ENCODE measurements at places on chromosomes 11 and 22. TPM values are rescaled to one million over a fixed set of nuclear protein-coding genes. Genes with fewer than 3 reads are reported as not detected.

Gene ART5
- total RNA-seq, result not detected

Gene APOA5
- total RNA-seq, result not detected

Gene SORL1
- total RNA-seq, result 34.0 TPM

Gene PTPN5
- 2.1 TPM for total RNA-seq

Gene MB
- total RNA-seq, result not detected

DNA sequence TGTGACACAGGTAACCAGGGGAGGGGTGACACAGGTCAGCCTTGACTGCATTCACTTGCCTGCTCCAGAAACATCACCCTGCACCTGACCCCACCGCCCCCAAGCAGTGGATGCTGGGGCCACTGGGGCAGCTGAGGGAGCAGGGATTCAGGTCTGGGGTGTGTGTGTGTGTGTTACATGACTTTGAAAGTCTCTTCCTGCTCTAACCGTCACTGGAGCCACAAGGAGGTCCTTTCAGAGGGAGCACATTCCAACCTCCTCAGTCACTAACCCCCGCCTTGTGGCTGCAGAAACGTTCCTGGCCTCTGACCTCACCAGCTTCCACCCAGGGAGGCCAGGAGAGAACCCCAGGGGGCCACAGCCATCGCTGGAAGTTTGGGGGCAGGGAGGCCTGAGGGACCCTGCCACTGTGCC, 2.9 kb upstream of the FOSL1 start:
- DNase-seq, result no peak
- no peaks in the 10 kb centered on the region for H3K27me3 ChIP-seq
- no peaks in the 10 kb centered on the region for H3K4me1 ChIP-seq
- no peak overlapping the region for H3K4me3 ChIP-seq
- H3K36me3 ChIP-seq, result no peaks in the 10 kb centered on the region
- no peak overlapping the region for H3K27ac ChIP-seq

- DNase-seq, result no peak
- H3K27me3 ChIP-seq, result no peaks in the 10 kb centered on the region
- no peak overlapping the region for H3K4me3 ChIP-seq
- H3K36me3 ChIP-seq, result no peaks in the 10 kb centered on the region
Observed at GRCh38 chr11:130868721-130869390, 47.4 kb downstream of the SNX19 start.

DNA sequence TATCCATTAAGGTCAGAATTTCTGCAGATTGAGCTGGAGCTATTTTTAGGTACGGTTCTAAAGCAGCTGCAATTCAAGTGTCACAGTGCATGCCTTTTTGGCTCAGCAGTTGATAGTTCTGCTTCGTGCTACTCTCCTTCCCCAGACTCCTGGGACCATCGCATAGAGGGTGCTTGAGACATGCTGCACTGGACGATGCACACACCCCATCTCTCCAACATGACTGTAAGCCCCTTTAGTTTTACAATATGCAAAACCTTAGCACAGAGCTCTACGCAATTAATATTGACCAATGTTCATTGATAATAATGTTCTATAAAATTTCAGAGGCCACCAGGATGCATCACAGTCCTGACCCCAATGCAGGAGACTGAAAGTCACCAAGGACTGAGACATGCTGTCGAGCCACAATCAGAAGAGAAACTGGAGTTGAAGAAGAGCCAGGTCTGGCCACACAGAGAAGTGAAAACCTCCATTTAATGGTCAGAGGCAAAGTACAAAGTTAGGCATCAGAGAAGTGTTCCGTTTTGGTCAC, 120.9 kb upstream of the ZC3H12C start:
- H3K27me3 ChIP-seq, result no peaks in the 10 kb centered on the region
- H3K4me1 ChIP-seq, result no peaks in the 10 kb centered on the region
- H3K27ac ChIP-seq, result no peak overlapping the region

GRCh38 chr11:16912692-16913111, 101.5 kb downstream of the PLEKHA7 start:
- H3K27ac ChIP-seq, result no peak overlapping the region
- no peak overlapping the region for H3K4me3 ChIP-seq
- no peaks in the 10 kb centered on the region for H3K4me1 ChIP-seq
- H3K27me3 ChIP-seq, result no peaks in the 10 kb centered on the region
- H3K36me3 ChIP-seq, result no peaks in the 10 kb centered on the region

DNA sequence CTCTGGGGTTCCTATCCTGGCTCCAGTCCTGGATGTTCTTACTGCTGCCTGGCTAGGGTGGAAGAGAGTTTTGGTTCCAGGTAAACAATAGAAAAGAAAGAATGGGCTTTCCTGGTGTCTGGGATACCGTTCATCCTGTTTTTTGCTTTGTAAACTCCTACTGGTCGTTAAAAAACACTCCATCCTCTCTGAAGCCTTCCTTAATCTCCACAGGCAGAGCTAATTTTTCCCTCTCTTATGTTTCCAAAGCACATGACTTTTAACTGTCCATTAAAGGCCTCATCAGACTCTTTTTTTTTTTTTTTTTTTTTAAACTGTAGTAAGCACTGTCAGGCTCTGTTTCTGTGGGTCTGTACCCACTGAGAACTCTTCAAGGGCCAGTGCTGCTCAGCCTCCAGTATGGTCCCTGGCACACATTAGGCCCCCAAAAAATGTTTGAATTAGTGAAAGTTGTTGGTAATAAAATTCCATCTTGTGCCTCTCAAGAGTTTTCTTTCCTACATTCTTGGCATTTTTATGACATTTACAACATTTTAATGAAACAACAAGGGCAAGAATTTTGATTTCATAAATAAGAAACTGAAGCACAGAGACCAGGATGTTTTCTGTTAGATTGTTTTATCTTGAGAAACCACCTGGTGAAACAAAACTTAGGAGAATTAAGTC, 104.2 kb downstream of the TEAD1 start:
- H3K27ac ChIP-seq, result no peak overlapping the region
- H3K4me3 ChIP-seq, result no peak overlapping the region
- no peaks in the 10 kb centered on the region for H3K36me3 ChIP-seq

DNA sequence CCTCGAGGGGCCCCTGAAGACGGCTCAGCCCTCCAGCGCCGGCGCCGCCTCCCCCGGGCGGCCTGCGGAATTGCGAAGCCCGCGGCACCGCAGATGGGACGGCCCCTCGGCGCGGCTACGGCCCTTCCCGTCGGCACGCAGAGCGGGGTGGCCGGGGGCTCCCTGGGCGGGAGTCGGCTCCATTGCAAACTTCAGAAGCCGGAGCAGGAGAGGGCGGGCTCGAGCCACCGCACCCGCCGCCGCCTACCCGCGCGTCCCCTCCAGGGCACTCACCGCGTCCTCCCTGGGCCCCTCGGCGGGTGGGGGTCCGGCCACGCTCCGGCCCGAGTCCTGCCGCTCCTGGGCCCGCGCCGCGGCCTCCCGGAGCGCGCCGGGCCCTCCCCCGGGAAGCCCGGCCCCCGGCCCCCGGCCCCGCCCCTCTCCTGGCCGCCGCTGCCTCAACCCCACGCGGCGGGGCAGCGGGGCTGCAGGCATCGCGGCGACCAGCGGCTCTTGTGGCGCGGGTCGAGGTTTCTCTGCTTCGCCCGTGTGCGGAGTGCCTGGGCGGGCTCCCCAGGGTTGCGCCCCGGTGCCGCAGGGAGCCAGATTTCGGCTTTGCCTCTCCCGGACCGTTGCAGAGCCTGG, at the start of gene PACSIN3:
TSS of gene PACSIN3 (minus strand) at position 359 of the 624 bp plus-strand sequence. CDS start 3,707 bp downstream, outside the sequence.
- DNase-seq, result peak; percentile 67
- H3K4me3 ChIP-seq, result peak within 1 kb of the TSS; percentile 79
- H3K36me3 ChIP-seq, result no peaks in the 10 kb centered on the region
- H3K4me1 ChIP-seq, result no peaks in the 10 kb centered on the region
- H3K27ac ChIP-seq, result peak within 1 kb of the TSS; percentile 86

DNA sequence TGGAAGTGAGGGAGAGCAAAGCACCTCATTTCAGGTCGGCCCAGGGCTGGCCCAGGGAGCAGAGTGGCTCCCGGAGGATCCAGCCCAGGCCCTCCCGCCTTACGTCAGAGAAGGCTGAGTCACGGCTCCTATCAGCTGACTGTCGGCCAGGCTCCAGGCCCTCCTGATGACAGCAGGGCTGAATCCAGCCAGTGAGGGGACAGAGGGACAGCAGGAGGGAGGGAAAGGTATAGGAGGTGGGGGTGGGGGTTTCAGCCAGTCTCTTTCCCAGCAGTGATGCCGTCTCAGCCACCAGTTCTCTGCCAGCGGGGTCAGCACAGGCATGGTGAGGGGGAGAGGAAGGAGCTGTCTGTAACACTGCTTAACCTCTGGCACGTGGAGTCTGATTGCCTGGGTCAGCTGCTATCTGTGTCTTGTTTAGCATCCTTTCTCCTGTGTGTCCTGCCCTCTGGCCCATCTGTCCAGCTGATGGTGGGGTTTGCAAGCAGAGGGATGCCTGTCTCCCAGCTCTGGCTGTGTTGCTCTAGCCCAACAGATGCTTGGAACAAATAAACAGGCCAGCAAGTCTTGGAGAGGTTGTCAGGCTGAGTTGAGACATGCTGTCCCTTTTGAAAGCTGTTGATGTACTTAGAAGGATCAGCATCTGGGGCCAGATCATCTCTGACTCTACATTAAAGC, 74.0 kb downstream of the ADAMTS15 start:
- no peaks in the 10 kb centered on the region for H3K36me3 ChIP-seq
- peak; percentile 96 for DNase-seq
- H3K27ac ChIP-seq, result peak overlapping the region; percentile 70
- no peaks in the 10 kb centered on the region for H3K27me3 ChIP-seq

DNA sequence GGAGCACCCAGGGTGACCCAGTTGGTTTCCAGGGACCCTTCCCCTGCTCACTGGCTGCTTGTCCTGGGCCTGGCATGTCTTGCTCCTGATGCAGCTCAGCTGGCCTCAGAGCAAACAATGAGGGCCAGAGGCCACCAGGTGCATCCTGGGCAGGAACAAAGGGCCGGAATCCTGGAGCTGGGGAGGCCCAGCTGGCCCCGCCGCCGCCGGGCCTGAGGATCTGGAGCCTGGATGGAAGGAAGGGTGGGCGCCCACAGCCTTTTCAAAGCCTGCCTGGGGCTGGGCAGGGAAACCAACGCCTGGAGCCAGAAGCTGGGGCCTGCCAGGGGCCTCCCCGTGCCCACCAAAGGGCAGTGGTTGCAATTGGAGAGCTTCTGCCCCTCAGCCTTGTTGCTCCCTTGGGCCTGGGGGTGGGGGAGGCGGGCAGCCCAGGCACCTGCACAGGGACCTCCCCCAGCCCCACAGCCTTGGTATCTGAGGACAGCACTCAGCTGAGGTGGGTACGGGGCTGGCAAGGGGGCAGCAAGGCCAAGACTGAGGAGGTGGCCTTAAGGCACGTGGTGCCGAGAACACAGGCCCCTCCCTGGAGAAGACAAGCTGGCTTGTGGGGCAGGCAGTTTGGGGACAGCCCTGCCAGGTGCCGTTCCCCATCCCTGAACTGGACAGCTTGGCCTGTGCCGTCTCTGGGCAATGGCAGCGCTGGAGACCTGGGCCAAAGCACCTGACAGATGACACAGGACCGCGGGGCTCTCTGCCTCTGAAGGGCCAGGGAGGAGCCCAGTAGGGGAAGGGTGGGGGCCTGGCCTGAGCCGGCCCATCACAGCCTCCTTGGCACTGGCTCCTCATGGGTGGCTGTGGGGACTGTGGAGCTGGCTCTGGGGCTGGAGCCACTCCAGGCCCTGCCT, 7.1 kb upstream of the ADORA2A start:
- no peaks in the 10 kb centered on the region for H3K27me3 ChIP-seq
- peak; percentile 77 for DNase-seq
- no peak overlapping the region for H3K4me3 ChIP-seq
- no peak overlapping the region for H3K27ac ChIP-seq
- no peaks in the 10 kb centered on the region for H3K4me1 ChIP-seq

DNA sequence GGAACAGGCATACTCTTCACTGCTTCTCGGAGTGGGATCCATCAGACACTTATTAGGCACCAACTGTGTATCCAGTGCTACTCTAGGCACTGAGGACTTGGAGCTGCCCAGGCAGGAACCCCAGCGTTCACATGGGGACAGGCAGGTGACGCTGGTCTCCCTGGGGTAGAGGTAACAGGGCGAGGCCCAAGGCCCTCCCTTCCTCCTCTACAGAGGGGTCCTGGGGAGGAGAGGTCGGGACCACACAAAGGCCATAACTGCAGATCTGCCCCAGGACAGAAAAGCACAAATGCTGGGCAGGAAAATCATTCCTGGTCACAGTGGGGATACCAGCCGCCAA, 262.2 kb downstream of the BRD1 start:
- H3K4me1 ChIP-seq, result no peaks in the 10 kb centered on the region
- H3K27ac ChIP-seq, result no peak overlapping the region
- no peaks in the 10 kb centered on the region for H3K27me3 ChIP-seq
- no peak for DNase-seq
- no peaks in the 10 kb centered on the region for H3K36me3 ChIP-seq

GRCh38 chr22:46907241-46908215, 145.1 kb downstream of the TBC1D22A start:
- no peaks in the 10 kb centered on the region for H3K27me3 ChIP-seq
- H3K36me3 ChIP-seq, result no peaks in the 10 kb centered on the region
- no peak overlapping the region for H3K27ac ChIP-seq
- no peak overlapping the region for H3K4me3 ChIP-seq
- H3K4me1 ChIP-seq, result no peaks in the 10 kb centered on the region

GRCh38 chr22:38788021-38788816, 5.7 kb downstream of the DNAL4 start:
- no peak overlapping the region for H3K4me3 ChIP-seq
- DNase-seq, result no peak
- no peaks in the 10 kb centered on the region for H3K4me1 ChIP-seq
- no peaks in the 10 kb centered on the region for H3K27me3 ChIP-seq
- no peaks in the 10 kb centered on the region for H3K36me3 ChIP-seq
- peak overlapping the region; percentile 56 for H3K27ac ChIP-seq

DNA sequence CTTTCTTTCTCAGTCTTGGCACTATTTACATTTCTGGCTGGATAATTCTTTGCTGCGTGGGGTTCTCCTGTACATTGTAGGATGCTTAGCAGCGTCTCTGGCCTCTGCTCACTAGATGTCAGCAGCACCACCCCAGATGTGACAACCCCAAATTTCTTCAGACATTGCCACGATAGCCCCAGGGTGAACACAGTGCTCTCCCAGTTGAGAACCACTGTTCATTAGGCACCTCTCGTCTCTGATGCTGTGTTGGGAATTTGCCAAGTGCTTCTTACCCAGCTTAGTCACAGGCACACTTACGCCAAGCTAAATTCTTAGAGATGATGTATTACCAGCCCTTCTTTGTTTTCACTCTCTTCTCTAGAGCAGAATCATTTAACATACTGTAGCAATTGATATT, 9.4 kb downstream of the TRIM6 start:
- no peak overlapping the region for H3K27ac ChIP-seq
- no peaks in the 10 kb centered on the region for H3K4me1 ChIP-seq
- H3K4me3 ChIP-seq, result no peak overlapping the region
- no peak for DNase-seq
- H3K36me3 ChIP-seq, result peaks cover 2% of the 10 kb centered on the region

DNA sequence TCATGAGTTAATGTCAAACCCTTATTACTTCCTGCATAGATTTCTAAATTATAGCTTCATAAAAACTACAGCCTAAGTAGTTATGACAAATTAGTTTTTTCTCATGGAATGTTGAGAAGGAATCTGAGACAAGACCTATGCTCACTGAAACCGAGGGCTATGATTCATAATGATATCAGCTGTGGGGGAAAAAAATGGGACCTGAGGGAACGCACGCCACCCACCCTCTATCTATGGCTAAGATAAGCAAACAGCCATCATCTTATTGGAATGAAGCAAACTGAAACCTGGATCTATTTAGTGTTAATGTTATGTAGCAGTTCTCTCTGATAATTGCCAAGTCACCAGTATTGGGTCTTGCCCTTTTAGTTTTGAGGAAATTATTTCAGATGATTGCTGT, 906.9 kb upstream of the RAG2 start:
- no peaks in the 10 kb centered on the region for H3K27me3 ChIP-seq
- DNase-seq, result no peak
- H3K27ac ChIP-seq, result no peak overlapping the region
- H3K4me1 ChIP-seq, result no peaks in the 10 kb centered on the region

GRCh38 chr11:678297-678696, 16.7 kb downstream of the DEAF1 start:
- no peaks in the 10 kb centered on the region for H3K4me1 ChIP-seq
- H3K27me3 ChIP-seq, result no peaks in the 10 kb centered on the region
- H3K4me3 ChIP-seq, result no peak overlapping the region
- no peak for DNase-seq

Data from aorta (tissue), 5 donors.